ENCODE measurements at places on chromosomes 16 and 17. TPM values are rescaled to one million over a fixed set of nuclear protein-coding genes. Genes with fewer than 3 reads are reported as not detected.

The FOXL1 gene
- polyA plus RNA-seq: 2.8 TPM

The ADAD2 gene
- polyA plus RNA-seq: 0.10 TPM

The SBK1 gene
- polyA plus RNA-seq: 0.19 TPM

The MYOCD gene
- polyA plus RNA-seq: not detected

The BCL6B gene
- 94.5 TPM for polyA plus RNA-seq

The JPH3 gene
- 0.35 TPM for polyA plus RNA-seq

The TEKT1 gene
- not detected for polyA plus RNA-seq

The DBNDD1 gene
- polyA plus RNA-seq: 45.7 TPM

The CA4 gene
- polyA plus RNA-seq: 0.17 TPM

The WNT9B gene
- polyA plus RNA-seq: not detected

The IGSF6 gene
- polyA plus RNA-seq: not detected

DNA sequence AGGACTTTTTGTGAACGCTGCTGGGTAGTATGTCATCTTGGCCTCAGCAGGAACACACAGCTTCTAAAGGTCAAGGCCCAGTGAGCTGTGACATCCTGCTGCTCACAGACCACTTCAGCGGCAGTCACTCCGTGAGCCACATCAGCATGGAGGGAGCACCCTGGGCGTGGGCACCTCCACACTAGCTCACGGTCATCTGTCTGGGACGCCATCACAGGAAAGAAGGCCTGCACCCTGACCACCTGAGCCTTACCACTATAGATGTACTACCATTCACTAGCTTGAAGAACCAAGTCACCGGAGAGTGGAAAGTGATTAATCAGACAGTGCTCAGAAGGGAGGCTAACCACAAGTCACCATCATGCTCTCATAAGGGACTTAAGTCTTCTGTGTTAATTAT is 3.3 kb downstream of the AXIN1 start:
- no peak overlapping the region for H3K27ac ChIP-seq
- no peak overlapping the region for H3K4me3 ChIP-seq
- DNase-seq: no peak
- no peaks in the 10 kb centered on the region for H3K27me3 ChIP-seq
- peaks cover 6% of the 10 kb centered on the region for H3K4me1 ChIP-seq
- H3K36me3 ChIP-seq: peaks cover 13% of the 10 kb centered on the region

- no peaks in the 10 kb centered on the region for H3K36me3 ChIP-seq
- no peaks in the 10 kb centered on the region for H3K4me1 ChIP-seq
- H3K27me3 ChIP-seq: peaks cover 2% of the 10 kb centered on the region
- H3K4me3 ChIP-seq: no peak overlapping the region
Observed at GRCh38 chr16:2848933-2849725, 8.8 kb downstream of the PRSS22 start.

DNA sequence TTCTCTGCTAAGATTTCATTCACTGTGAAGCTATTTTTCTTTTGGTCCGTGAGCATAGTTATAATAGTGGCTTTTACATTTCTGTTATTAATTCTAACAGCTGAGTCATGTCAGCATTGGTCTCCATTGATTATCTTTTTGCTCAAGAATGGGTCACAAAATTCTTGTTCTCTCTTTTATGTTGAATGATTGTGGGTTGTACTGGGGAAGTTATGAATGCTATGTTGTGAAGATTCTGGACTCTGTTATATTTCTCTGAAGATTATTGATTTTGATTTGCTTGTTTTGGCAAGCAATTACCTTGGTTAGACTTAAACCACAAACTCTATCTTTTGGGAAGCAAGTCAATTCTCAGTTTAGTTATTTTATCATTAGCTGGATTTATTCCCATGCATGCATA is 98.8 kb downstream of the IRX5 start:
- H3K27me3 ChIP-seq: no peaks in the 10 kb centered on the region
- no peaks in the 10 kb centered on the region for H3K36me3 ChIP-seq
- H3K4me3 ChIP-seq: no peak overlapping the region
- no peak overlapping the region for H3K27ac ChIP-seq
- no peak for DNase-seq

GRCh38 chr17:17710355-17710727 is 29.1 kb downstream of the RAI1 start:
- H3K4me1 ChIP-seq: peaks cover 33% of the 10 kb centered on the region
- H3K36me3 ChIP-seq: no peaks in the 10 kb centered on the region
- no peaks in the 10 kb centered on the region for H3K27me3 ChIP-seq
- no peak for DNase-seq
- peak overlapping the region; percentile 98 for H3K27ac ChIP-seq
- no peak overlapping the region for H3K4me3 ChIP-seq

DNA sequence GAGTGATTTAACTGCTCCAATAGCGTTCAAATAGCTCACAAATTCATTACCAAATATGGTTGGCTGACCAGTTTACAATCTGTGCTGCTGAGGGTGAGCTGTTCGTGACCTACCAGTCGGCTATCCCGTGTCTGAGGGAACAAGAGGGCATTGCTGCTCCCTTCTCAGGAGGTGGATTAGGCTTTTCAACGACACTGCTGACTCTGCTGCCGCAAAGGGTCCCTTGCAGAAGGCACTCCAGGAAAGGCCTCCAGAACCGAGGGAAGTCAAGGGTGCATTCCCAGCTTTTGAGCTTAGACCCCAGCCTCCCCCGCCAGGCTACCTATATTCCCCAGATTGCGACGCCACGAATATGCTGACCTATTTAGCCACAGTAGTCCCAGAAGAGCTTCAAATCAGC is 32.3 kb downstream of the GJC1 start:
- peaks cover 2% of the 10 kb centered on the region for H3K36me3 ChIP-seq
- H3K4me3 ChIP-seq: no peak overlapping the region
- peaks cover 22% of the 10 kb centered on the region for H3K4me1 ChIP-seq
- H3K27me3 ChIP-seq: no peaks in the 10 kb centered on the region

- no peaks in the 10 kb centered on the region for H3K4me1 ChIP-seq
- no peaks in the 10 kb centered on the region for H3K27me3 ChIP-seq
- no peak for DNase-seq
- no peak overlapping the region for H3K4me3 ChIP-seq
- no peaks in the 10 kb centered on the region for H3K36me3 ChIP-seq
Observed at GRCh38 chr16:27080895-27081294, 14.2 kb downstream of the C16orf82 start.

DNA sequence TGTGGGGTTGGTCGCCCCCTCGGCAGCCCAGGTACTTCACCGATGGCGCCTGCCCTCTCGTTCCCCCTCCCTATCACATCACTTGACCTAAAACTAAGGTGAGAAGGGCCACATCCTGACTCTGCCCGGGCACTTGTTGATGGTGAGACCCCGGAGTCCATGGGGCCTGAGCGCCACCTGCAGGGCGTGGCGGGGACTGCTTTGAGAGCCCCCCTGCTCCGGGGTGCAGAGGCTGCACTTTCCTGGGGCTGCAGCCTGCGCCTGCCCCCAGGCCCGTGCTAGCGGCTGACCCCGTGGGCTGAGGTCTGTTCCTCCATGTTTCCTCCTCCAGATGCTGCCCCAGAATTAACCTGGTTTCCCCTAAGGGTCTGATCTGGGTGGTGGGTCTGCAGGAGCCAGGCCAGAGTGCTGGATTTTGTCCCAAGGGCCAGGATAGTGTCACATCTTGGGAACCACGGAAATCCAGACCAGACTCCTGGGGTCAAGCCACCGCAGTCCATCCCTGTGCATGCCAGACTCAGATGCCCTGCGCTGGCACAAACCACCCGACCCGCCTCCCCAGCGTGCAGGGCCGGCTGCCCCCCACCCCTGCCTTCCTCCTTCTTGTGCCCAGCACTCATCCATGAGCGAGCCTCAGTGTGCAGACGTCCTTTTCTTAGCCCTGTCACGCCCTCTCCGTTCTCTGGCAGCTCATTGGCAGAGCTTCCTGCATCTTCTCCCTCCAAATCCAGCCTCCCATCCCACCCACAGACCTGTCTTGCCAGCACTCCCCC is 2.7 kb downstream of the NDUFAF8 start:
- H3K27me3 ChIP-seq: no peaks in the 10 kb centered on the region
- H3K4me1 ChIP-seq: peaks cover 6% of the 10 kb centered on the region
- peaks cover 7% of the 10 kb centered on the region for H3K36me3 ChIP-seq
- no peak overlapping the region for H3K27ac ChIP-seq
- DNase-seq: peak; percentile 49

DNA sequence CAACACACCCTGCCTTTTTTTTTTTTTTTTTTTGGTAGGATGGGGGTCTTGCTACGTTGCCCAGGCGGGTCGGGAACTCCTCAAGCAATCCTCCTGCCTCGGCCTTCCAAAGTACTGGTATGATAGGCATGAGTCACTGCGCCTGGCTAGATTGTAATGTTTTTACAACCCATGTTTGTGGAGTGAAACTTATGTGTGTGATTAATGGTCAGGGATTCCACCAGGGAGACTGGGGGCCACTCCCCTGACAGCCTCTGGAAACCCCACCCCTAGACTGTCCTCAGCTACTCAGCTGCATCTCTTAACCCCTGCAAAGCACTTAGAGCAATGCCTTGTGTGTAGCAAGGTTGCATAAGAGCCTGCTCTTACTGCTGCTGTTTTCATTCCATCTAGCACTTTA is 220.5 kb downstream of the PARN start:
- DNase-seq: no peak
- no peak overlapping the region for H3K4me3 ChIP-seq
- no peaks in the 10 kb centered on the region for H3K27me3 ChIP-seq
- H3K36me3 ChIP-seq: no peaks in the 10 kb centered on the region
- H3K4me1 ChIP-seq: no peaks in the 10 kb centered on the region

DNA sequence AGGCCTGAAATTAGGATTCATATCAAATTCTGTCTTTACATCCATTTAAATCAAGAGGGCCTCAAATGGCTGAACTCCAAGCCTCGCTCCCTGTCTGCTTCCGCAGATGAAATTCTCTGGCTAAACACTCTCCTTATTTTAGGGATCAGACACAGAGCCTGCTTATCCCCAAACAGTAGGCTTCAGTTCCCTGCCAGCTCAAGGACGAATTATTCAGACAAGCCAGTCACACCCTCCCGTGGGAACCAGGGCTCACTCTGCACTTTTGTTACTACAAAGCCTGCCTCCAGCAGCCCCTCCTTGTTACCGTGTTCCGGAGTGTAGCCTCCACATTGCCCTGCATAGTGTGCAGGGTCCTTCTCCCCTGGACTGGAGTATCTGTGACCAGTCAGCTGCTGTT is 46.6 kb upstream of the LCMT1 start:
- H3K4me3 ChIP-seq: no peak overlapping the region
- peaks cover 6% of the 10 kb centered on the region for H3K4me1 ChIP-seq
- H3K36me3 ChIP-seq: no peaks in the 10 kb centered on the region
- DNase-seq: no peak

DNA sequence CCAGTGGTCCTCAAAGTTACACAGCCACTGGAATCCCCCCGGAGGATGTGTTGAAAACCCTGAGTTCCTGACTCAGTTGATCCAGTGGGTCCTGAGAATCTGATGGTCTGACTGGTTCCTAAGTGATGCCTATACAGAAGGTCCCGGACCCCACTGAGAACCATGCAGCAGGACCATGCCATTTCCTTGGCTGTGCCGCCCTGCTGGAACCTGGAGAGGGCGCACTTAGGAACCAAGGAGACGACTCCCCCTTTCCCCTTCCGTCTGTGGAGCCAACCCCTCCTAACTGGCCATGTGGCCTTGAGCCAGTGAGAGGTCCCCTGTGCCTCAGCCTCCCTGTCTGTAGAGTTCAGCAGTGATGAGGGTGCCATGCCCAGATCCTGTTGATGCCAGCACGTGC is 22.0 kb downstream of the C16orf74 start:
- no peaks in the 10 kb centered on the region for H3K4me1 ChIP-seq
- no peaks in the 10 kb centered on the region for H3K27me3 ChIP-seq
- DNase-seq: no peak
- peaks cover 3% of the 10 kb centered on the region for H3K36me3 ChIP-seq
- no peak overlapping the region for H3K27ac ChIP-seq

- peaks cover 27% of the 10 kb centered on the region for H3K4me1 ChIP-seq
- DNase-seq: no peak
Observed at GRCh38 chr17:27244011-27244410, 49.9 kb upstream of the WSB1 start.

- no peaks in the 10 kb centered on the region for H3K36me3 ChIP-seq
- no peak overlapping the region for H3K4me3 ChIP-seq
- H3K27ac ChIP-seq: no peak overlapping the region
- peaks cover 4% of the 10 kb centered on the region for H3K4me1 ChIP-seq
- peaks cover 17% of the 10 kb centered on the region for H3K27me3 ChIP-seq
Observed at GRCh38 chr17:45948881-45949624, 50.0 kb upstream of the STH start.

DNA sequence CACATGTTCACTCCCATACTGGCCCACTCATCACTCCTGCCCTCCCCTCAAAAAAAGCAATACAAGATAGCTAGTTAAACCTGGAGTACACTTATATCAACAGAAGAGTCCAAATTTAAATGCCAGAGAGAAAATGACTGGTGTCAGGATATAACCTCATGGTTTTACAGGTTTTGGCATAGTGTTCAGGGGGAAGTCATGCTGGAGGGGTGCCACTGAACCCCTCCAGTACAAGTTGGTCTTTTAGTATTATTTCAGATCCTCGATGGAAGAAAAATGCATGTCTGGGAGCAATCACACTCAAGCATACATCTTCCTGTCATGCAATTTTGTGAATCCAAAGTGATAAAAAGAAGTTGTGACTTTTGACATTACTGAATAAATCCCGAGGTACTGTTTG is 10.5 kb downstream of the NACA2 start:
- H3K27ac ChIP-seq: no peak overlapping the region
- no peak for DNase-seq
- no peaks in the 10 kb centered on the region for H3K36me3 ChIP-seq
- H3K4me1 ChIP-seq: no peaks in the 10 kb centered on the region
- no peak overlapping the region for H3K4me3 ChIP-seq
- peaks cover 32% of the 10 kb centered on the region for H3K27me3 ChIP-seq

DNA sequence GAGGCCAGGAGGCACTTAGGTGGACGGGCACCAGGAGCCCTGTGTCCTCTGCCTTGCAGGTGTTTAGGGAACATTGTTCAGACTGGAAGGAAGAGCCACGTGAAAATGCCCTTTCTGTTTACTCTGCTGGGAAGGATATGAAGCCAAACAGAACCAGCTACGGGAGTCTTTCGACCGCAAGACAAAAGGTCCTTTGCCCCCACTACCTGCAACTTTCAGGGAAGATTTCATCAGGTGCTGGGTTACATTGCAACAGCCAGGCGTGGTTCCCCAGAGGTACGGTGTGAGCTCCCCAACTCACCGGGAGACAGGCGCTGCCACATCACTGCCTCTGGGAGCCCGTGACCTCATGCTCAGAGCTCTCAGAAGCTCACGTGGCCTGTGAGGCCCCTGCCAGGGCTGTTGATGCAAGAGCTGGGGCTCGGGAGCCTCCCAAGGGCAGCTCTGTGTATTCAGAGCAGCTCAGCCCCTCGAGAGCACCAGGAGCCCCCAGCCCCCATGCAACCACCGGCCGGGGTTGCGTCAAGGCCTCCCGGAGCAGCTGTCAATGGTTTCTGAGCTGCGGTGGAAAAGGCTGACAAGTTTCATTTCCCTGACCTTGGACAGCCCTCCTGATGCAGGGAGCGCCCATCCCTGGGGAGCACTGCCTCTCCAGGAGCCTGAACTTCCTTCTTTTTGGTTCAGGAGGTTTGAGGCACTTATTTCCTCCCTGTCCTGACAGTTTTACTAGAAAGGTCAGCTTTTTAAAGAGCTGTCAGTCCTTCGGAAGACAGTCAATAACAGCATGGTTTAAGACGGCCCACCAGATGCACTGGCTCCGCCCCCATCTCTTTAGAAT is 42.1 kb downstream of the TBC1D16 start:
- no peaks in the 10 kb centered on the region for H3K36me3 ChIP-seq
- DNase-seq: no peak
- H3K27ac ChIP-seq: no peak overlapping the region
- H3K27me3 ChIP-seq: no peaks in the 10 kb centered on the region

All from endothelial cell of umbilical vein (primary cell).